ENCODE measurements at places on chromosomes 7 and 10.

- no peak for DNase-seq
Observed at GRCh38 chr7:14179781-14180180, 190.3 kb upstream of the ETV1 start.

- no peak for DNase-seq
Observed at GRCh38 chr7:68245688-68246087, 1249.1 kb downstream of the TYW1 start.

DNA sequence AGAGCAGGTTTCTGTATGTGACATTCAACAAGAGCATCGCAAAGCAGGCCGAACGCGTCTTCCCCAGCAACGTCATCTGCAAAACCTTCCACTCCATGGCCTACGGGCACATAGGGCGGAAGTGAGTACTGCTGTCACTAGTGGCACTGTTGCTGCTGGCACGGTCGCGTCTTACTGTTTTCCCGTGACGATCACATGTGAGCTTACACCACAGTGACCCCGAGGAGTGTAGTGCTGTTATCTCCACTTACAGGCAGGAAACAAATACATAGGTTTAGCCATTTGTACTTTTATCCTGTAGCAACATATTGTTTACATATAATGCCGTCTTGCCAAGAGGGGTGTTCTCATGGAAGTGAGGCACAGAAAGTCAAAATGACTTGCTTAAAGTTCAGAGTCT lies 25.4 kb downstream of the FBH1 start:
- DNase-seq: no peak

DNA sequence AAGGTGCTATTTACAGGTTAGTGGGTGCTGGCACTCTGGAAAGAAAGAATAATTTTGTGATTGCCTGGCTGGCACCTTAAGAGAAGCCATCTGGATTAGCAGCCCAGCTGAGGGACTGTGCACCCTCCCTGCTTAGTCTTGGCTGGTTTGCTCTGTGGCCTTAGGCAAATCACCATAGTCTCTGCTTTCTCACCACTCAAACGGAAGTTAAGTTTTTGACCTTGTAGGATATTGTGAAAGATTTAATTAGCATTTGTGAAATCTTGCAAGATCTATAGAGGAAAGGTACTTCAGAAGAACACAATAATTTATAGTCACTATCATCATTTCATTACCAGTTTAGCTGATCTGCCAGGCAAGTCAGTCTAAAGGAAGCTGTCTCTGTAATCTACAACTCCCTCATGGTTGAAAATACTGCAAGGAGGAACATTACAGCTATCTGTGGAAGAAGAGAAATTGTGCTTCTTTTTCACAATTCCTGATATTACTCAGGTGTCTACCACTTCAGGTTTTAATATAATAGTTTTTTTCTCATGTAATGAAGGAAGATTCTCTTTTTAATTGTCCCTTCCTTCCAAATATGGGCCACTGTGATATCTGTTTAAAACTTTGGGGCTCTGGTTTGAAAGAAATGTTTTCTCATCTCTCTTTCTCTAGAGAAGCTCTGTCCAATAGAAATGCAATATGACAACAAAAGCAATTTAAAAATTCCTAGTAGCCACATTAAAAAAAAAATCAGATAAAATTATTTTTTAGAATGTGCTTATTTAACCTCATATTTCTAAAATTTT lies 219.6 kb downstream of the PTEN start:
- DNase-seq: no peak

GRCh38 chr10:48735836-48736390 lies 51.2 kb downstream of the WDFY4 start:
- DNase-seq: no peak

DNA sequence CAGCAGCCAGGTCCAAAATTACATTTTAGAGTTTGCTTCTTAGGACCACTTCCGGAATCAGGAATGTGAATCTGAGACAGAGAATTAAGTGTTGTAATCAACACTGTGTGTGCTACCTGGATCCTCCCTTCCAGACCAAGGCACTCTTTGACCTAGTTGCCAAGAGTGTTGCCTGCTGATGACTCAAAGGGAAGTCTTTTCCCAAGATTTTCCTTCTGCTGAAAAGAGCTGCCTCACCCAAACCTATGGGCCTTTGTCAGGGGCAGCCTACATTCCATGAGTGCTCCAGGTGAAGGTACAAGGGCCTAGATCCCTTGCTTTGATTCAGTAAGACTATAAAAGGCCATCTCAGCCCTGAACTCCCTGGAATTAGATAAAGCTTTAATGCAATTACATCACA lies 712.5 kb upstream of the ANKRD30A start:
- DNase-seq: no peak
